ENCODE measurements at places on chromosomes 7 and 10.
A peak's percentile ranks its signal among the peaks of the same experiment; 100 is the strongest.

DNA sequence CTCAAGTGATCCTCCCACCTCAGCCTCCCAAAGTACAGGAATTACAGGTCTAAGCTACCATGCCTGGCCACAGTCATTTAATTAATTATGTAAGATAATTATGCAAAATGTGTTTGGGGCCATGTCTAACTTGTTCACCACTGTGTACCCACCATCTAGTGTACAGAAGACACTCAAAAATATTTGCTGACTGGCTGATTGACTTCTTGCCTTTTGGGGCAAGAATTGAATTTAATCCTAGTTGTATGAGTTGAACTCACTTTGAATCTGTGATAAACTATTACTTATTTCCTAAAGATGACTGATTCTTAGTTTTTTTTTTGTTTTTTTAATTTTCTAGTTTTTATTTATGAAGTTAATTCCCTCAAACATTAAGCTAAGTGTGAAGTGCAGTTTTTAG, 15.8 kb upstream of the ZC3HAV1L start:
- DNase-seq = no peak

DNA sequence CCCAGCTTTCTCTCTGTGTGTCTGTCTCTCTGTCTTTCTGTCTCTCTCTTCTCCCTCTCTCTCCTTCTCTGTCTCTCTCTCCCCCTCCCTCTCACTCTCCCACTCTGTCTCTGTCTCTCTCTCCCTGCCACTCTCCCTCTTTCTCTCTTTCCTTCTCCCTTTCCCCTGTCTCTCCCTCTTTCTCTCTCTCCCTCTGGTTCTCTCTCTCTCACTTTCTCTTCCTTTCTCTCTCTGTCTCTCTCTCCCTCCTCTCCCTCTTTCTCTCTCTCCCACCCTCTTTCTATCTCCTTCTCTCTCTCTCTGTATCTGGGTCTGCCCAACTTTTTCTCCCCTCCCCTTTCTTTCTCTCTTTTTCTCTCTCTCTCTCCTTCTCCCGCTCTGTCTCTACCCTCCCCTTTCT, 36.5 kb downstream of the SEC61G start:
- DNase-seq = no peak

GRCh38 chr10:77160679-77161078, 476.9 kb downstream of the KCNMA1 start:
- peak; percentile 96 for DNase-seq

- DNase-seq = peak; percentile 78
Observed at GRCh38 chr10:103772096-103772845, 83.1 kb downstream of the SH3PXD2A start.
